Kidney tubule cell (primary cell): ENCODE measurements at places on chromosomes 12 and 14.

DNA sequence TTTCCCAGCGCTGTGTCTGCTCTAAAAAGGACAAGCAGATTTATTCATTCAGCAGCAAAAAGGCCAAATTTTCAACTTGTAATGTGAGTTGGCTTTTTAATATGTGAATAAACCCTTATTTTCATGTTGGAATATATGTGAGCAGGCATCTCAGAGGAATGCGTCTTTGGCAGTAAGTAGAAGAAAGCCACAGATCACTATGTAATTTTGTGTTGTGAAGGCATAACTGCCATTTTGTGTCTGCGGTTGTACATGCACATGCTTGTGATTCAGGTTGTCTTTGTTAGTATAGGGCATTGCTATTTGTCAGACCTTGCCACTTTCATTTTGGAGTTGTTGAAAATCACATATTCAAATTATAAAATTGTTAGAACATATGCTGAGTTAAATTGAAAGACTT lies 398.8 kb upstream of the RGS6 start:
- DNase-seq, result no peak

GRCh38 chr12:71871116-71871515 lies 31.6 kb downstream of the TBC1D15 start:
- DNase-seq, result no peak

DNA sequence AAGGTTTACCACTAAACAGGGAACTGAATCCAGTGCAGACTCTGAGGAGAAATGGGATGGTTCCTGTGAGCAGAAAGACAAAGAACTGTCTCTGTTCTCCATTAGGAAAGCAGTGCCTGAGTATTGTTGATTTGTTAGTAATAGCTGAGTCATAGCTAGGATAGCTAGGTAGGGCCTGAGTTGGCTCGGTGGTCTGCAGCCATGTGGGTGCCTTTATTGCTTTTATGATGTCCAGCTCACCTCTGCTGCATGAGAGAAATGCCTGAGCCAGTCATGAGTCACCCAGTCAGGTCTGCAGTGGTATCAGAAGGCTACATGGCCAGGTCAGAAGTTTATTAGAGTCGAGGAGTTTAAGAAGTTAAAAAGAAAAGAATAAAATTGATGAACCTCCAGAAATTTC lies 24.2 kb downstream of the TRHDE start:
- peak; percentile 98 for DNase-seq

GRCh38 chr14:100717386-100717785 lies 9.3 kb upstream of the DLK1 start:
- DNase-seq, result no peak

GRCh38 chr12:48037267-48037915 lies 33.1 kb upstream of the COL2A1 start:
- peak; percentile 15 for DNase-seq

- peak; percentile 83 for DNase-seq
These were observed 17.1 kb upstream of the YBX3 start for GRCh38 chr12:10740182-10740581.

GRCh38 chr14:101083564-101084435 lies 180.3 kb upstream of the RTL1 start:
- no peak for DNase-seq

DNA sequence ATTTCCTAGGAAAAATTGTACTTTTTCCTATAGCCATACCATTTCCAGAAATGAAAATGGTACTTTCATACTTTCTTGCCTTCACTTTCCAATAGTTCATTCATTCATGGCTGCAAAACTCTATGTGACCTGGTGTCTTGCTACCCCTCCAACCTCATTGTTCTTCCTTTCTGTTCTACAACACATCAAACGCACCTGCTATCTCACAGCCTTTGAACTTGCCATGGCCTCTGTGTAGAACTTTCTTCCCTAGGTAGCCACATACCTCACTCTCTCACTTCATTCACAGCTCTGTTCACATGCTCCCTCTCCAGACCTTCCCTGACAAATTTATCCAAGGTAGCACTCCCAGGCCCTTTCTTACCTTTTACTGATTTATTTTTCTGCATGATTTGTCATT lies 149.2 kb downstream of the DUSP6 start:
- DNase-seq, result no peak

DNA sequence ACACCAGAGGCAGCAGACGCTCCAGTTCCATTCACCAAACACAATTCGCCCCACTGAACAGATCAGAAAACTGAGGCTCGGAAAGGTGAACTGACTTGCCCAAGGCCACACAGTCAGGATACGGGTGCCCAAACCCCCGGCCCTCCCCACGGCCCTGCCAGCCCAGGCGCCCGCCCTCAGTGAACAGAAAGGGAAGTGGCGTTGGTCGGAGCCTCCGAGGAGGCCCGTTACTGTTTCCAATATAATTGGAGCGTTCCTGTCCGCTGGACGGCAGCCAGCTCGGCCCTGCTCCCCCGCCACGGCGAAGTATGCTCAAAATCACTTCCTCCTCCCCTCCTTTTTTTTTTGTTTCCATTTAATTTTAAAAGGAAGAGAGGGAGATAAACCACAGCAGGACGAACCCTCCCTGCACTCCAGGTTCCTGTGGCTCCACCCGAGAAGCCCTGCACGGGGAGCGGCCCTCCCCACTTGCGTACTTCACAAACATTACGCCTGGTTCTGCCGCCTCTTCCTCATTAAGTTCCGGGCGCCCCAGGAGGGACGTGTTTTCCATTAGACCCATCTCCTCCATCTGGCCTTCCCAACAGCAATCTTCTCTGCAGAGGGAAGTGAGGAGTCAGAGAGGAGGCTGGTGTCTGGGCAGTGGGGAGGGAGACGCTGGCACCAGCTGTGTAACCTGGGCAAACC lies 61.1 kb downstream of the NCOR2 start:
- DNase-seq, result peak; percentile 38

DNA sequence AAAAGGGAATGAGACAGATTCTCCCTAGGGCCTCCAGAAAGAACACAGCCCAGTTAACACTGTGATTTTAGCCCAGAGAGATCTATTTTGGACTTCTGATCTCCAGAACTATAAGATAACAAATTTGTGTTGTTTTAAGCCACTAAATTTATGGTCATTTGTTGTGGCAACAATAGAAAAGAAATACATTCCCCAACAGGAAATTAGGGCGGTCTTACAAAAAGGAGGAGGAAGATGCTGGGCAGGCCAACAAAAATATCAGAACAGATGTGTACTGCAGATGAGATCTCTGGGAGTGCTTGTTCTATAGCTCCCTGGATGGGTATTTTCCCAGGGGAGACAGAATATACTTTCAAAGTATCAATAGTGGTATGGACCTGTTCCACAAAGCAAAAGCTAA lies 32.0 kb upstream of the SOCS2 start:
- DNase-seq, result no peak

DNA sequence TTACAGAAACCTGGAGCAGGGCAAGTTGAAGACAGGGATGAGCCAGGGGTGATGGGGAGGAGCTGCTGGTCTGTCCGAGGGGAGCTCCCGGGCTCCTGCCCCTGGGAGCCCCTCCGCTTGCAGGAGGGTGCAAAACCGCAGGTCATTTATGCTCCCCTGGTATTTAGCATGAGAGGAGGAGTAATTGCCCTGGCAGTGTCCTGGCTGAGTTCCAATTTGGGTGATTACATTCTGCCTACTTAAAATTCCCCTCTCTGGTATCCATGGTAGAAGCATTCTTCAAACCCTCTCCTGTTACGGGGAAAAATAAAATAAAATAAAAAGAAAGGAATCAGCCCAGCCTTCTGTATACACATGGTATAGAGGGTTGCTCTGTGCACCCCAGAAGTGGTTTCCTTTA lies 61.7 kb upstream of the VRK1 start:
- DNase-seq, result peak; percentile 16

- DNase-seq, result peak; percentile 84
These were observed 2.4 kb upstream of the TNS2 start for GRCh38 chr12:53047221-53048032.

DNA sequence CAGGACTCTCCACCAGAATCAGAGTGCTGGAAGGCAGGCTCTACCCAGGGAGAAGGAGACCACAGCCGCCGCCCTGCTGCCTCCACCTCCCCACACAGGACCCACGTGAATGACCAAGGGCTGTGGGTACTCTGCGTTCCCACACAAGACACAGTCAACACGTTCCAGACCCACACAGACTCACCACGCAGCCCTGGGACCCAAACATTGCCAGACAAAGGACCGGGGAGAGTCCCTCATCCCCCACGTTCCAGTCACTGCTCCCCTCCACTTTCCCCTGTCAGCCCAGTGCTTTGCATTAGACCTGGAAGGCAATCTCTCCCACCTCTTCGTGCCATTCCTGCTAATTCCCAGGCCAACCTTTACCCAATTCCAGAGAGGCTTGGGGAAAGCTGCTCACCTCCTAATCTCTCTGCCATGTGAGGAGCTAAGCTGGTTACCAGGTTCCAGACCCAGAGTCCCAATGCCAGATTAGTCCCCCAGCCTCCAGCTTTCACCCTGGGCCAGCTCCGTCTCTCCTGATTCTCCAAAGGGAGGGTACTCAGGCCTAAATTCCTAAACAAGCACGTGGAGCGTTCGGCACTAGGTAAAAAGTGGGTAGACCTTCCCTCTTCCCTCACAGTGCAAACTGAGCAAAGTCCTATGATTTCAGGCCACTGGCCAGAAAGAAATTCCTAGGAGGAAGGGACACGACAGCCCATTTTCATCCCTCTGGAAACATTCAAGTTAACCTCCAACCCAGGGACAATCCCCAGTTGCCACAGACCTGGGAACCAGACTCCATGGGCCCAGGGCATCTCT lies 4.9 kb downstream of the SLC6A13 start:
- no peak for DNase-seq

DNA sequence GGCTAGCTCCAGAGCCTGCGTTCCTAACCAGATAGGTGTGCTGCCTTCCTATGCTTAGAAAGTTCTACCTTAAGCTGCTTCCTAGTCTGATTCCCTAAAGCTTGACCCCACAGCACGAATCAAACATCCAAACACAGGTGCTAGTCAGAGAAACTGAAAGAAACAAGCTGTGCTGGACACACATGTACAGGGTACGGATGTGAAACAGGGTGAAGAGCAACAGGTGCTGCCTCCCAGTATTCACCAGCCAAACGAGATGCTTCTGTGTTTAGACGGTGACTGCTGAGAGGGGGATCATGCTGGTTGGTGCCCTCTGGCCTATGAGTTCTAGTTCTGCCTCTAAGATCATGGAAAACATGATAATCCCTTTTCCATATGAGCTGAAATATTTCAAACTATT lies 105.3 kb downstream of the GRIP1 start:
- DNase-seq, result no peak

GRCh38 chr14:74735125-74735524 lies 22.2 kb downstream of the FCF1 start:
- DNase-seq, result no peak

- no peak for DNase-seq
These were observed 89.2 kb downstream of the PRMT8 start for GRCh38 chr12:3580094-3580749.

DNA sequence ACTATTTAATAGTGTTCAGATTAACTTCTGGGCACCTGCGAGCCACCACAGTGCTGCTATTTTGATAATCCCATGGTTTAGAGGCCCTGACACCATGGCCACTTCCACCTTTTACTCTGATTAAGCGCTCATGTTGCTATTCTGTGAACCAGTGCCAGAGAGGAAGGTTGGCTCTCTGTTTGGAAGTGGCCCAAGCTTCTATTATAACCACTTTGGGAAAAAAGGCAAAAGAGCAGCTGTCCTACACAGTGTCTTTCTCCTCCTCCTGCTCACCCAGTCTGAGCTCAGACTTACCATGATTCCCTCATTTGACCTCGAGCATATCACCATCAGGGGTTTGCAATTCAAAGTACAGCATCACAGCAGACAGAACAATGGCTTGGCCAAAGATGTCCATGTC lies 23.3 kb downstream of the DYRK2 start:
- no peak for DNase-seq
